Stimulated activated CD4-positive, alpha-beta T cell treated with anti-CD3 and anti-CD28 coated beads, Interleukin-4, amount 100 ng/mL, for 4 hours (primary cell): ENCODE measurements at places on chromosomes 13 and 19.

GRCh38 chr19:35932291-35932936, 3.8 kb upstream of the LRFN3 start:
- no peak for DNase-seq

DNA sequence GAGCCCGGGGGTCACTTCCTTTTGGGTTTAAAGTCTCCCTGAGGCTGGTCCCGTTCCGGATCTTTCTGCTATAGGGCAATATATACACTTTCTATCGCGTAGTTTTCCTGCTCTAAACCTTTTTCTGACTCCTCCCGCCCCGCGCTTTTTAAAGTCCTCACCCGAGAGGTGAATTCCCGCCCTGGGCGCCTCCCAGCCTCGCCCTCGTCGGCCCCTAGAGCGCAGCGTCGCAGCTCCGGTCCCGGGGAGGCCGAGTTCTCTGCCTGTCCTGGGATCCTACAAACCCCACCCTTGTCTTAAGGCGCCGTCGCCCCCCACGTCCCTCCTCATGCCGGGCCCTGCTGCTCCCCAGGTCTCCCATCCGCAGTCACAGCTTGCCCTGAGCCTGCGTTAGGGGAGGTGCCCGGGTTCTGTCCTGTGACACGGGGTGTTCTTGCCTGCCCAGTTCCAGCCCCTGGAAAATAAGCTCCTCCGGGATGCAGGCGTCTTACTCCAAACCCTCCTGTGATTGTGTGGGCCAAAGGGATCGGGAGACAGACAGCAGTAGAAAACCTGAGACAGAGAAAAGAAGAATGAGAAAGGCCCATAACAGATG, 491 bp downstream of the ZNF525 start:
- no peak for DNase-seq

- peak; percentile 20 for DNase-seq
Measured at GRCh38 chr19:45402298-45403061, 2.4 kb downstream of the PPP1R13L start.

- DNase-seq: no peak
Measured at GRCh38 chr19:3631053-3631861, 4.7 kb upstream of the CACTIN start.

DNA sequence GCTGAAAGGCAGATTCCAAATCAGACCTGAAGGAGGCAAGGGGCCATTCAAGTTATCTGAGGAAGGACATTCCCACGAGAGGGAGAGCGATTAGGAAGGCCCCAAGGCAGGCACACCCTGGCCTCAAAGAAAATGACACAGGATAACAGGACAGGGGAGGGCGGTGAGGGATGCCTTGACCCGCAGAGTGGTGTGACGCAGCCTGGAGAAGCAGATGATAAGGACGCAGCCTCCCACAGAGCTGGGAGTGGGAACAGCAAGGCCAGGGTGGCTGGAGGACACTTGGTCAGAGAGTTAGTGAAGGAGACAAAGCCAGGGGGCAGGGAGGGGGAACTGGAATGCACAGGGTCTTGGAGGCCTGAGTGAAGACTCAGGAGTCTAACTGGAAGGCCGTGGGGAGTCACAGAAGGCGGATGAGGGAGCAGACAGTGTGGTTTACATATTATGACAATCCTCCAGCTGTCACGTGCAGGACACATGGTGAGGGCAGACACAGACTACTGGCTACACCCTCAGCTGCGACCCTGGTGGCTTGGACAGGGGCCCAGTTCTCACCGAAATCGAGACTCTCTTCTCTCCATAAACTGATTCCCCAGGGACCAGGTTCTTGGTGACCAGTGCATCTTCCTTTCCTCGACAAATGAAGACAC, 5.8 kb upstream of the DYRK1B start:
- no peak for DNase-seq

- no peak for DNase-seq
Measured at GRCh38 chr13:91825516-91825915, 427.1 kb downstream of the GPC5 start.

DNA sequence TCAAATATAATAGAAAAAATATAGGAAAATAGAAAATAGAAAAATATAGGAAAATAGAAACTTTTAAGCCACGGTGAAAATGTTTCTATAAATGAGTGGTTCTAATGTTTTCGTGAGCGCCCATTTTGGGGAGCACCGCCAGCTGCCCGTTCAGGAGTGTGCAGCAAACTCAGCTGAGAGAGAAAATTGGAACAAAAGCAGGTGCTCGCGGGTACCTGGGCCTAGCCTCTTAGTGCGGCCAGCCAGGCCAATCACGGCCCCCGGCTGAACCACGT, 204 bp upstream of the PDX1 start:
- DNase-seq: no peak

GRCh38 chr13:45104261-45104660, 16.0 kb upstream of the GTF2F2 start:
- no peak for DNase-seq

DNA sequence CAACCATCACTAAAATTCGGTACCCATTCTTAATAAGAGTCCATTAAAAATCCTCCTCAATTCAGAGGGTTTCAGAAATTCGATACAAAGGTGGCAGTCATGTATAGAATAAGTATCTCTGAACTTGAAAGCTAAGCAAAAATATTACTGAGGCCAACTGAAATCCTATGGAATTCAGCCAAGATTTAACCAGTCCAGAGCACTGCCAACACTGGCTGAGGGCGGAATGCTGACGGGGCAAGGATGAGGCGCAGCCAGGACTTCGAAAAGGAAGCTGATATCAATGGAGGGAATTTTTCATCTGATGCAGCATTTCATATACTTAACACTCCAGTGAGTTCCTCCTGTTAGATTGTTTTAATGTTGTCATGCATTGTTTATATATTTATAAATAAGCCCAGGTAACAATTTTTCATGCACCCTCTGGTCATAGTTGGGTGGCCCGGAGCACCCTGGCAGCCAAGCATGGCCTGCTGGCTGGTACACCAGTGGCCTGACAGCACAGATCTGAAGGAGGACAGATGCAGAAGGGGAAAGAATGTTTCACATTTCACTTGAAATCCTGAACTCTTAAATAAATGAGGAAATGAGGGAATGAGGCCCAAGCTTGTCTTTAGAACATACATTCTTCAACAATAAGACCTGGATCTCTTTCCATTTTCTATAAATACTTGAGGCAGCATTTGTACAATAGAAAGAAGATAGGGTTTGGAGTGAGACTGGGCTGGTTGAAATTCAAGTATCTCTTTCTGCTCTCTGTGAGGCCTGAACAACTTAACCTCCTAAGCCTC, 41.5 kb downstream of the WDFY2 start:
- DNase-seq: no peak

DNA sequence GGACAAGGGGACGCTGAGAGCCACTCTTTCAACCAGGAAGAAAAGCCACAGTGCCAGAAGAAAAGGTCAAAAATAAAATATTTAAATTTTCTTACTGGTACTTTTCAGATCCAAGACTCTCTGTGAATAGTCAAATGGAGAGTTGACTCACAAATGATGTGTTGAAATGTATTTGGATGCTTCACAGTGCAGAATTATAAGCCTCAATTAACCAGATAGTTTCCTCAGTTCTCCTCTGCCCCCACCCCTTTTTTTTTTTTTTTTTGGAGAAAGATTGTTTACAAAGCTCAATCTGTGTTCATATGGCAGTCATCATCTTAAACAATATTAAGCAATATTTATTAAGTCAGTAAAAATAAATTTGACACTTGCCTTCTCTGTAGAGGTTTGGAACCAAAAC, 470.8 kb downstream of the FGF9 start:
- DNase-seq: no peak

DNA sequence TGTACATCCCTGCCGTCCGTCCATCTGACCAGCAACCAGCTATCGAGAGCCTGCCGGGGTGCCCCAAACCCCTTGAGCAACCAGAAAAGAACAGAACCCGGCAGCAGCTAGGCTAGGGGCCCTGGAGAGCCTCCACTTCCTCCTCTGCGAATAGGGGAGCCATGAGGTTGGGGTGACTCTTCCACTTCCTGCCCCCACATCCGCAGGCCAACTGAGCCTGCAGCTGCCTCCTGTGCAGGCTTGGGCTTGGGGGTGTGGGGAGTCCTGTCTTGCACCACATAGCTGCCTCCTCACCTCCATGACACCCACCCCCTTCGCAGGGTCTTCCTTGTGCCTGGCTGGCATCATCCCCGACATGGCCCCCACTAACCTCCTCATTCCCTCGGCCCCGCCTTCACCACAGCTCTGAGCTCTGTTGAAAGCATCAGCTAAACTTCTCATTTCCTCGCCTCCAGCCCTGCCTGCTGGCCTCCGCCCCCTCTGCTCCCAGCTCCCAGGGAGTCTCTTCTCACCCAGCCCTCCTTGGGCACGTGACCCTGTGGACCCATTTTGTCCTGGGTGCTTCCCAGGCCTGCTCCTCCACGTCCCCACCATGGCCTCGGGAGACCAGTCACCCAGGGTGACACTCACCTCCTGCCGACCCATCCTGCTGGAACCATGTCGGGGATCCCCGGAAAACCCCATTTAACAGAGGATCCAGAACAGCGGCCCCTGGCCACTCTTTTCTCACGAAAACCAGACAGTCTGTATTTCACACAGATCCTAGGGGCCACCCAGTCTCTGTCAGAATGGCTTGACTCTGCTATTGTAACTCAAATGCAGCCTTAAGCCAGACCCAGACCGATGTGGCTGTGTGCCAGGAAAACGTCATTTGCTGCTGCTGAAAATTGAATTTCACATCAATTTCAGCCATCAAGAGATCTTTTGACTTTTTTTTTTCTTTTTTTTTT, 50.4 kb downstream of the MYO9B start:
- peak; percentile 35 for DNase-seq

GRCh38 chr19:23283925-23284324, 33.7 kb upstream of the ZNF724 start:
- peak; percentile 60 for DNase-seq

GRCh38 chr19:17719730-17720400, 585 bp downstream of the MAP1S start:
- DNase-seq: peak; percentile 48

DNA sequence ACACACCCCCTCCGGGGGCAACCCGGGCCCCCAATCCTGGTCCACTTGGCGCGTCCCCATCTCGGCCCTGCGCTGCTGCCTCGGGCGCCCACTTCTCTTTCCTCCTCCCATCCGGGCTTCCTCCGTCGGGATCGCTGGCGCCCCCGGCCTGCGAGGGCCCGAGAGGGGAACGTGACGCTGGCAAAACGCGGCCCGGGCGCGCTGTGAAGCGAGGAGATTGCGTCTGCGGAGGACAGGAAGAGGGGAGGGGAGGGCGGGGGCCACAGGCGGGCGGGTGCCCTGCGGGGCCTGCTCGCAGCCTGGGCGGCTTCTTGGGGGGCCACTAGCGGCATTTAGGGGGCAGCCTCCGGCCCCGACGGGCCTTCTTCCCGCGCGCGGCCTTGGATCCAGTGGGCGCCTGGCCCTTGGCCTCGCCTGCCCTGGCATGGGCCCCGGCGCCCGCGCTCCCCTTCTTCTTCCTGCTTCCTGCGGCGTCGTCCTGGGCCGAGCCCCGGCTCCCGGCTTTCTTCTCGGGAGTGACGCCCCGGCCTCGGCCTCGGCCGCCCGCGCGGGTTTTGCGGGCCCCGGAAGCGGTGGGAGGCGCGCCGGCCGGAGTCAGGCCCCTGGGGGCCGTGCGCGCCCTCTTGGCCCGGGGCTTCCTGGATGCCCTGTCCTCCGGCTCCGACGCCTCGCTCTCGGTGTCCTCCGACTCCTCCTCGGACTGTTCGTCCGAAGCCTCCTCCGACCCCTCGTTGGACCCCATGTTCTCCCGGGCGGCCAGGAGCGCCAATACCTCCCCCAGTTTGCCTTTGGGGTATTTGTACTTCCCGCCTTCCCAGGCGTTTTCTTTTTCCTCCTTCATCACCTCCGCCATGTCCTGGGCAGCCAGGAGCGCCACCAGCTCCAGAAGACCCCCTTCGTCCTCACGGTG, 2.2 kb downstream of the PNMA8B start:
- DNase-seq: peak; percentile 35

- DNase-seq: no peak
Measured at GRCh38 chr19:38519988-38520387, 86.5 kb downstream of the RYR1 start.

DNA sequence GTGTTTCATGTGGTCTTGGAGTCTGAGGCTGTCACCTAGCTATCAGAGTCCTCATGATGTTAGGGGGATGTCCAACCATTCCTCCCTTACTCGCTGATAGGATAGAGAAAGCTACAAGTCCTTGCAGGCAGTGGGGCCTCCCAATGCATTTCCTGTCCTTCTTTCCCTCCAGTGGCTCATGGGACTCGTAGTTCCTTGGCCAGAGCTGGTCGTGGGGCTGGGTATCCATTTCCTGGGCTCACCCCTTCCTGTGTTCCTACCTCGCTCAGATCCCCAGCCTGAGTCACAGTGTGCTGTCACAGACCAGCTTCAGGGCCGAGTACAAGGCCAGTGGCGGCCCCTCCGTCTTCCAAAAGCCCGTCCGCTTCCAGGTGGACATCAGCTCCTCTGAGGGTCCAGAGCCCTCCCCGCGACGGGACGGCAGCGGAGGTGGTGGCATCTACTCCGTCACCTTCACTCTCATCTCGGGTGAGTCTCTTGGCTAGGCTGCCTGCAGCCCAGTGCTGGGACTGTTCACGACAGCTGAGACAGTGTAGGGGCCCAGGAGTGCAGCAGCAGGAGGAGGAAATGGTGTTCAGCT, 19.1 kb downstream of the TMEM150B start:
- DNase-seq: no peak

GRCh38 chr13:109140479-109141349, 511.3 kb downstream of the MYO16 start:
- no peak for DNase-seq

GRCh38 chr19:40598918-40599307, 2.3 kb upstream of the LTBP4 start:
- DNase-seq: no peak

GRCh38 chr19:18219911-18220631, 6.2 kb downstream of the PDE4C start:
- no peak for DNase-seq

DNA sequence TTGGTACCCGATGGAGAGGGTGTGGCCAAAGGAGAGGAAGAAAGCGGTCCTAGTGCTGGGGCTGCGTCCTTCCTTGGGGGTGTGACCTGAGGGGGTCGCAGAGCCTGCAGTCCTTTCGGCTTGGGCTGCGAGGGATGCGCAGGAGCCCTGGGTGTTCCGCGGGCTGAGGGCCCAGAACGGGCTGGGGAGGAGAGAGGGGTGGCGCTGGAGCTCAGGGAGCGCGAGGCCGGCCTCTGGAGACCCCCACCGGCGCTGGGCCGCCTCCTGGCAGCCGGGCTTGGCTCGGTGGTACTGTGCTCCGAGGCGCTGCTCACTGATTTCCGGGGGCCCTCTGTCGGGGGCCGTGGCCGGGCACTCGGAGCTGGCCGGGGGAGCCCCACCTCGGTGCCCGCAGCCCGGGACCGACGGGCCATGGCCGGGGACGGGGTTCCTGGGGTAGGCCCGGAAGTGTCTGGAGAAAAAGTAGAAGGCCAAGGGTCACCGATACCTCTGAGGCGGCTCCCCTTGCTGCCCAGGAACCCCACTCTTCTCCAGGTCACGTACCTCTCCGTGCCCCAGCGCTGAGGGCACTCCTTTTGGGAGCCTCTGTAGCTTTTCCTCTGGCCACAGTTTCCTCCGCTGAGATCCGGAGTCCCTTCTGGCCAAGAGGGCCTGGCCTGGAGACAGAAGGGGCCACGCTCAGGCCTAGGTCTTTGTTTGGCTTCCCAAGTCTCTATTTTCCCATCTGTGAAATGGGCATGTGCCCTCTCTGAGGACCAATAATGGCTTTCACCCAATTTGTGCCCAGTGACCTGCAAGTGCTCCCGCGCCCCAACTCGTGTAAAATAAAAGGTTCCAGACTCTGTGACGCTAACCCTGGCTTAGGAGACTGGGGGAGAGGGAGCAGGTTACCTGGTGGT, 1.6 kb downstream of the PRR36 start:
- no peak for DNase-seq

- DNase-seq: no peak
Measured at GRCh38 chr19:10782795-10783194, 53.2 kb downstream of the TMED1 start.

- DNase-seq: no peak
Measured at GRCh38 chr13:107712145-107712860, 503.0 kb downstream of the LIG4 start.
